Dermis blood vessel endothelial cell (primary cell): ENCODE measurements at places on chromosomes 5 and 9.

DNA sequence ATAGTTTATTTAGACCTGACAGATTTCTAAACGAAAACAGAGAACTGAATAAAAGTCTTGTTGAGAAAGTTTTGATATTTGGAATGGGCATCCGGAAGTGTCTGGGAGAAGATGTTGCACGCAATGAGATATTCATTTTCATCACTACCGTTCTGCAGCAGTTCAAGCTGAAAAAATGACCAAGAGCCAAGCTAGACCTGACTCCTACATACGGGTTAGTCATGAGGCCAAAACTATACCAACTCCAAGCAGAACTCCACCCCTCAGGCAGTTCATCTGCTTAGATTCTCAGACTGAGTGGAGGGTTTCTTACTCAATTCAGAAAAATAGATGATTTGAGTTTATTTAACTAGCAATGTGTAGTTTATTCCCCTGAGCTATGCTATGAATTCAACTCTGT, 95.4 kb upstream of the ANXA1 start:
- no peak for DNase-seq

DNA sequence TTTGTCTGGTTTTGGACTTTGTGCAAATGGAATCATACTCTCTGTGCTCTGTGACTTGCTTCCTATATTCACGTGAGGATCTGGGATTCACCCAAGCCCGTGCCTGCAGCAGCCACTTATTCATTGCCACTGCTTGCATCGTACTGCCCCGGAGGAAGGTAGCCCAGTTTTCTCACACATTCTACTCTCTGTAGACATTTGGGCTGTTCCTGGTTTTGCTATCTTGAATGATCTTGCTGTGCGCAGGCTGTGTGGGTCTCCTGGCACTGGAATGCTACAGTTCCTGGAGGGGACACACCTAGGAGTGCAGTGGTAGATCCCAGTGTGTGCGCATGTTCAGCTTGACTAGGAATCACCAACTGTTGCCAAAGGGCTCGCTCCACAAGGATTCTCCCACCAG, 99.2 kb upstream of the BOD1 start:
- no peak for DNase-seq

DNA sequence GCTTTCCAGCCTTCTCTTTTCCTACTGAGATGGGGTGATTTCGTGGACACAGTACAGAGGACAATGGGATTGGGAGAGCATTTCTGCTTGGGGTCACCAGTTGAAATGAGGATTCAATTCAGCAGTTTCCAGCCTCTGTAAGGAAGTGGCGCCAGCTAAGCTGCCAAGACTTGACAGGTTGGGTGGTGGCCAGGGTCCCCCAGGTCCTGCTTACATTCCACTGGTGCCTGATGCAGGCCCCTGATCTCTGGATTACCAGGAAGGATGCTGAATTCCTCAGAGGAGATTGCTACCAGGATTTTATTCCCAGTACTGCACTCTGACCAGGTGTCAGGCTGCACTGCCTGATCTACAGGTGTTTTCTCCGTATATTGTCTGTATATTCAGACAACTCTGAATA, 119.7 kb downstream of the PSD2 start:
- DNase-seq, result no peak

DNA sequence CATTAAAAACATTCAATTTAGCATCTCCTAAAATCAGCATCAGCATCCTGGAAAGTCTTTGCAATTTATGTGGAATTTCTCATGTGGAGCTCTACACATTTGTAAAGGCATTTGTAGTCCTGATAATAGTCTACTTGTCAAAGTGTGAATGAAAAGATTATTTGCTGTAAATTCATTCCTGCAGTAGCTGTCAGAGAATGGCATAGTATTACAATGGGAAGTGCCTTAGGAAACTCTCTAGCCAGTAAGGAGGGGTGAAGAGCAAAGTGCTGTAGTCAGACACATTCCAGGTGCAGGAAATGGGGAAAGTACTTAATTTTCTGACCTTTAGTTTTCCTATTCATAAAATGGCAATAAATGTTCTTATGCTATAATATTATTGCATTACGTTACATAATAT, 627.9 kb downstream of the KCTD16 start:
- DNase-seq, result no peak

- DNase-seq, result peak; percentile 15
Observed at GRCh38 chr5:55104036-55104772, 1.8 kb downstream of the GZMA start.

DNA sequence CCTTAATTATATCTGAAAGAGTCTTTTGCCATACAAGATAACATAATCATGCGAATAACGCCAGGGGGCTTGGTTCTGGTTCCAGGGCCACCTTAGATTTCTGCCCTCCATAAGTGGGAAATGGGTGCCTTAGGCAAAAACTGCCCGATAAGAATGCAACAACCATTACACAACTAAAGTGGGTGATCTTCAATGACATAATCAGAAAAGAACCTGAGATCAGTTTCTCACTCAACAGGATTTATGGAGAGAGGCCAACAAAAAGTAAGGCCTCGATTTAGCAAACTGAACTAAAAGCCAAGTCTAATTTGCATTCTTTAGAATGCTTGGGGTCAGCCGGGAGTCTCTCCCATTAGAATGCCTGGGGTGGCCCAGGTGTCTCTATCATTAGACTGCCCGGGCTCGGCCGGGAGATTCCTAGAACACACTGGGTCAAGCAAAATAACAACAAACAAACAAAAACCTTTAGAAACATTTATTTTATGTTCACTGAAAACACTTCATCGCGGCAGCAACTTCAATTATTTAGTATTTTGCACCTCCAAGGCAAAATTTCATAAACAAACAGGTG, 194.8 kb downstream of the AUH start:
- DNase-seq, result no peak

DNA sequence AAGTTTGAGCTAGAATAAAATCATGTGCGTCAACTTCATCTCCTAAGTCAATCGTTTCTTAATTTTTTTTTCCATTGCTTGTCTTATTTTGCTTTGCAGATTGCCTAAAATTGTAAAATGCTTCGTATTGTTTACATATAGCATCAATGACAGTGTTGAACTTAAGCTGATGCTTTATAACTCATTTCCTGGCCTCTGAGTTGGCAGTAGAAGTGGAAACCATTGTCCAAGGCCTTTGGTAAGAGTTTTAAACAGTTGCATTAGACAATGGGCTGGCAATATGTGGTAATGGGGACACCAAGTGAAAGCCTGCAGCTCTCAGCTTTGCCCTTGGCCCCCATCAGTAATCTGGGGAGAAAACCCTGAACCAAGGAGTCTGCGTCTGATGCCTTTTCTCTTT, 154.8 kb upstream of the GAS1 start:
- DNase-seq, result no peak

- no peak for DNase-seq
Observed at GRCh38 chr5:41735213-41735612, 135.0 kb downstream of the OXCT1 start.

DNA sequence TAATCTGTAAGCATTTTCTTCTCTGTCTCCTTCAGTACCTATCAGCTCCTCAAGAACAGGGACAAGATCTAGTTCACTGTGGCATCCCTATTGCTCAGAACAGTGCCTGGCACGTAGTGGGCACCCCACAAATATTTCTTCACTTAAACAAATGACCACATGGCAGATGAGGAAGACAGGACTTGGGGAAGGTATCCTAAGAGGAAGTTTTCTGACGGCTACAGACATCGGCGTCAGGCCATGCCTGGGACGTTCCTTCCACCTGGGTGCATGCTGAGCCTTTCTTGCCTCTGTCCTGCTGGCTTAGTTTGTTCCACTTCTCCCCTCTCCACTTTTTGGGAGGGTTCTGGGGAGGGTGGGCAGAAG, 60.2 kb downstream of the NEURL1B start:
- DNase-seq, result no peak

GRCh38 chr9:136829981-136830885, 12.0 kb upstream of the AJM1 start:
- DNase-seq, result no peak

DNA sequence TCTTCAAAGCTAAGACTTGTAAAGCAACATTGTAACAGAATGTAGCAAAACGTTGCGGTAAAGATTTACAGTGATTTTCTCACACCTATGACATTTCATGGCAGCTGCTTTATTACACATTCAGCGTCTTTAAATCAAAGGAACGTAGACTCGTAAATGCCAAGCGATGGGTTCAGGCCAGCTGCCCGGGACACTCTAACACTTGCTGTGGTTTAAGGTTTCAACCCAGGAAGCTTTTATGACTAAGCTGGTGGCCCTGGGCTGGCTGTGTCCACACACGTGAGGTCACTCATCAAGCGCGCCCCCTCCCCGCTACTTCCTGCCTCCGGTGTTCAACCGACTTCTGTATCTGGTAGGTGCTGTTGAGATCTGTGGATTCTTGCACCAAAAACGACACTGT, 2.5 kb downstream of the SLC6A18 start:
- peak; percentile 6 for DNase-seq

GRCh38 chr9:135962696-135963307, 1.6 kb upstream of the UBAC1 start:
- no peak for DNase-seq

DNA sequence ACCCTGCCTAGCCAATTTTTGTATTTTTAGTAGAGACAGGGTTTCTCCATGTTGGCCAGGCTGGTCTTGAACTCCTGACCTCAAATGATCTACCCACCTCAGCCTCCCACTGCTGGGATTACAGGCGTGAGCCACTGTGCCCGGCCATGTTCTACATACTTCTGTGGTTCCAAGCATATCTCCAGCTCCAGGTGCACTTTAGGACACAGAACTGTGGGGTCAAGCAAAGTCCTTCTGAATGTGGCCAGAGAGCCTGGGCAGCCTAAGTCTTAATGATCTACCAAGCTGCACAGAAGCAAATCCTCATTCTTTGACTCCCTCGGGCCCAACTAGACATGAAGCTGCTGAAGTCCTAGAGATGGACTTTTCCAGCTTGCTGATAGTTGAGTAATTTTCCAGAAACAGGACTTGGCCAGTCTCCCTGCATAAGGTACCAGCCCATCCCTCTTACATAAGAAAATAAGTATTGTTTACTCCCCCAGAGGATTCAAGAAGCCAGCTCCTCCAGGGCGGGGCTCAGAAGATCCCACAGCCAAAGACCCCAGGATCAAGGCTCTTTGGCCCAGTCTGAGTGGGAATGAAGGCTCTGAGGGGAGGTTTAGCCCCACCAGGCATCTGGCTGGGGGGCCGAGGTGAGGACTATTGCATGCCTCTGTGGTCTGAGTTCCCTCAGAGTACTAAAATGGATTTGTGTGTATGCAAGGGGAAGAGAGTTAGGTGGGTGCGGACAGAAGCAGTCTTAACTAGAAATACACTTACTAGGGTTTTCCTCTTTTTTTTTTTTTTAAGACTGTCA, 8.7 kb downstream of the CLTB start:
- no peak for DNase-seq

- no peak for DNase-seq
Observed at GRCh38 chr5:124053340-124053739, 541.4 kb downstream of the CSNK1G3 start.

DNA sequence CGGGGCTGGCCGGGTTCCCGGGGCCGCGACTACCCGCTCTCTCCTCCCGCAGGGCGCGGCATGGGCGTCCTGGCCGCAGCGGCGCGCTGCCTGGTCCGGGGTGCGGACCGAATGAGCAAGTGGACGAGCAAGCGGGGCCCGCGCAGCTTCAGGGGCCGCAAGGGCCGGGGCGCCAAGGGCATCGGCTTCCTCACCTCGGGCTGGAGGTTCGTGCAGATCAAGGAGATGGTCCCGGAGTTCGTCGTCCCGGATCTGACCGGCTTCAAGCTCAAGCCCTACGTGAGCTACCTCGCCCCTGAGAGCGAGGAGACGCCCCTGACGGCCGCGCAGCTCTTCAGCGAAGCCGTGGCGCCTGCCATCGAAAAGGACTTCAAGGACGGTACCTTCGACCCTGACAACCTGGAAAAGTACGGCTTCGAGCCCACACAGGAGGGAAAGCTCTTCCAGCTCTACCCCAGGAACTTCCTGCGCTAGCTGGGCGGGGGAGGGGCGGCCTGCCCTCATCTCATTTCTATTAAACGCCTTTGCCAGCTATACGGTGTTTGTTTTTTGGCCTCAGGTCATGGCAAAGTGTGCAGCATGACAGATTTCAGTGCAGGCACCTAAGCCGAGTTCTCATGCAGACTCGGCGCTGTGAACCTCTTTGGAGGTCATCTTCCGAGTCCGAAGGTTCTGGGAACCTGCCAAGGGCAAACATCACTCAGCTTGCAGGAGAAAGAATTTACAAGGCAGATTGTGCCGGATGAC, 516 bp downstream of the MRPL41 start:
- peak; percentile 39 for DNase-seq

DNA sequence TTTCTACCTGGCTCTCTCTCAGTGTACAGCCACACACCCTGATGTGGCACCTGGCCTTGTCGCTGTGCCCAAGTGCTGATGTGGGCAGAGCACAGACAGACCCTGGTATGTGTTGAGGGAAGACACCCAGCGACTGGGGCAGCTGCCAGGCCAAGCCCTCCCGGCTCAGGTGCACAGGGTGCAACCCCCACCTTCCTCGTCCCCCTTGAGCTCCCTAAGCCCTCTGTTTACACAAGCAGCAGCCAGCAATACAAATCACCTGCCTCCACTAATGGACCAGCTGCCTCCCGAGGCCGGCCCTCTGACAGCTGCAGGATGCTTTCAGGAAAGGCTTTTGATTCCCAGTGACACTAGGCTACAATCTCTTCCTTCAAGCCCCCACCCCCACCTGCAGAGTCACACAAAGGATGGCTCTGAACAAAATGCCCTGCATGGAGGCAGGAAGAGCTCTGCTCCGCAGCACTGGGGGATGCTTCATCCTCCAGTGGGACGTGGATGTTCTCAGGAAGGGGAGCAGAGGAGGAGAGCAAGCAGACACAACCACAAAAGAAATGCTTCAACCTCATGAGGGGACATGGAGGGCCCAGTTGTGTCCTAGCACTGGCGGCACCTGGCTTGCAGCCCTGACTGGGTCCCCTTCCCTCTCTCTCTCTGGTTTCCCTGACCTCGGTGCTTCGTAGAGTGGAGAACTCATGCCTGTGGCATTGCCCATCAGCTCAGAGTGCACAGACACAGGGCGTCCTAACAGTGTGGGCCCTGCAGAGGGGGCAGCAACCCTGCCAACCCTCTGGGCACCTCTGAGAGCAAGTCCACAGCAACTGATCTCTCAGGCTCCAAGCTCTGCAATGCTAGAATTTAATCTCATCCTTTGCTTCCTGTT, 140.8 kb downstream of the BARX1 start:
- no peak for DNase-seq

GRCh38 chr5:171513591-171513990, 94.1 kb downstream of the FGF18 start:
- DNase-seq, result no peak

- peak; percentile 15 for DNase-seq
Observed at GRCh38 chr9:3508521-3509291, 17.1 kb downstream of the RFX3 start.

GRCh38 chr5:40781843-40782409, 16.2 kb downstream of the PRKAA1 start:
- DNase-seq, result peak; percentile 27

DNA sequence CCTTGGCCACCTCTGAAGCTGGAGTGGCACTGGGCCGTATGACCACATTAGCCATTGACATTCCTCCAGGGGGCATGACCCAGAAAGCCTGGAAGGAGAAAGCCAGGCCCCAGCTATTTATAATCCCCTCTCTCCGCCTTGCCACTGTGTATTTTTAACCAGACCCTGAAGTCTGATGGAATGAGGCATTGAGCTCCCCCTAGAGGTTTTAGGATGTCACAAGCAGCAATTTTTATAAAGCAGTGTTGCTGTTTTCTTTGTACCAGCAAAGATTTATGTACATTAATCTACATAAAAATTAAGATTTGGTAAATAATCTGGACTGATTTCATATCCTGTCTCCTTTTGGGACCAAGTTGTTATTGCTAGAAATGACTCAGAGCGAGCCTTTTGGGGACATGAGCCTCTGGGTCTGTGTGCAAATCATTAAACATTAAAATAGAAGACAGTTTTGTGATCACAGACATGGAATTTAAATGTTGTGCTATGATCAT, 127.1 kb downstream of the TRIO start:
- peak; percentile 84 for DNase-seq
